ENCODE measurements at places on chromosomes 12 and 14. TPM values are rescaled to one million over a fixed set of nuclear protein-coding genes. Genes with fewer than 3 reads are reported as not detected.

DNA sequence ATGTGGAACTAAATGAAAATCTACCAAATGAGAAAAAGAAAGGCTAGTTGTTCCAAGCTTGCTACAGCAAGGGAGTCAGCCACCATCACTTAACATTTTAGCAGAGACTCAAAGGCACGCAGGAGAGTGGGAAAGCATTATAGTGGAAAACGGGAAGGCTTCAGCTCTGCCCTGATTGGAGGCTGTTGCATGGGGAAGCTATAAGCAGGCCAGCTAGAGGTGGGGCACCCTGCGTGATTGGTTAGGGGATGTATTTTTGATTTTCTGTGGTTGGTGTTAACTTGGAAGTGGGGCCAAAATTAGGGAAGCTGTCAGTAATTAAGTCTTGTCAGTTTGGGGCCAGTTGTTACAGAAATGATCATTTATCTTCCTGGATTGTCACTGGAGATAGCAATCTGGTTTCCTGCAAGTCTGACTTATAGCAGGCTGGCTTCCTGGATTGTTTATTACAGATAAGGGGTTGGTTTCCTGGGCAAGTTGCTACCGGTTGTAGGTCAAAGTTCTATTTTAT is 93.9 kb downstream of the FAR2 start:
- H3K27ac ChIP-seq: no peak overlapping the region
- no peaks in the 10 kb centered on the region for H3K36me3 ChIP-seq
- H3K4me3 ChIP-seq: no peak overlapping the region
- H3K4me1 ChIP-seq: peaks cover 5% of the 10 kb centered on the region
- no peak for DNase-seq

DNA sequence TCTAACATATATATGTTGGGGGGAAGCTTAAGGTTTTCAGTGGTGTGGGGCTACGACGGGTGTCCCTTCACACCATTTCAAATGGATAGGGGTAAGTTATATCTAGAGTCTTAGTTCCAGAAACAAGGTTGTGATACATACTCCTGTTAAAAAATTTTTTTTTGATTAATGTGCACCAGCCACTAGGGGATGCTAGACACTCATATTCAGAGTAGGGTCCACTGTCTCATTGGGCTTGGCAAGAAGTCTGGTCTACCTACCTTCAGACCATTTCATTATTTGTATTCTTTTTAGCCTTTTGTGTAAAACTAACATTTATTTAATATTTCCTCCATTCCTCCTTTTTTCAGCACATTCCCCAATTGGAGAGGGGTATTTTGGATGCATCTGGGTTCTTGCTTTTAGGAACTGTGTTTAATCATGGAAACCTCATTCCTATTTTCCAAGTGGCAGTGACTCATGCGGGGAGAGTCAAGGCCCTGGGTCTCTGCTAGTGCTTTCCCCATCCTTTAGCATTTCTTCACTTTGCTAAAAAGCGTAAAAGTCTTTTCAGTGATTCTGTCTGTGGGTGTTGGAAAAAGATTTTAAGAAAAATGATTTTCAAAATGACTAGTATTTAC is 33.4 kb downstream of the ANO4 start:
- H3K4me1 ChIP-seq: peaks cover 2% of the 10 kb centered on the region
- no peaks in the 10 kb centered on the region for H3K27me3 ChIP-seq
- no peak overlapping the region for H3K27ac ChIP-seq
- H3K4me3 ChIP-seq: no peak overlapping the region
- H3K36me3 ChIP-seq: no peaks in the 10 kb centered on the region
- no peak for DNase-seq

Gene PDZRN4
- total RNA-seq: 0.14 TPM

Gene EFS
- total RNA-seq: 1.6 TPM

GRCh38 chr14:92386637-92387036 is 63.7 kb downstream of the SLC24A4 start:
- no peak for DNase-seq
- H3K4me1 ChIP-seq: no peaks in the 10 kb centered on the region
- no peak overlapping the region for H3K4me3 ChIP-seq
- no peaks in the 10 kb centered on the region for H3K36me3 ChIP-seq
- H3K27me3 ChIP-seq: peaks cover 2% of the 10 kb centered on the region

- H3K4me3 ChIP-seq: no peak overlapping the region
- no peaks in the 10 kb centered on the region for H3K27me3 ChIP-seq
- no peaks in the 10 kb centered on the region for H3K36me3 ChIP-seq
- peaks cover 8% of the 10 kb centered on the region for H3K4me1 ChIP-seq
- DNase-seq: no peak
Observed at GRCh38 chr12:120010661-120011230, 21.7 kb downstream of the BICDL1 start.

DNA sequence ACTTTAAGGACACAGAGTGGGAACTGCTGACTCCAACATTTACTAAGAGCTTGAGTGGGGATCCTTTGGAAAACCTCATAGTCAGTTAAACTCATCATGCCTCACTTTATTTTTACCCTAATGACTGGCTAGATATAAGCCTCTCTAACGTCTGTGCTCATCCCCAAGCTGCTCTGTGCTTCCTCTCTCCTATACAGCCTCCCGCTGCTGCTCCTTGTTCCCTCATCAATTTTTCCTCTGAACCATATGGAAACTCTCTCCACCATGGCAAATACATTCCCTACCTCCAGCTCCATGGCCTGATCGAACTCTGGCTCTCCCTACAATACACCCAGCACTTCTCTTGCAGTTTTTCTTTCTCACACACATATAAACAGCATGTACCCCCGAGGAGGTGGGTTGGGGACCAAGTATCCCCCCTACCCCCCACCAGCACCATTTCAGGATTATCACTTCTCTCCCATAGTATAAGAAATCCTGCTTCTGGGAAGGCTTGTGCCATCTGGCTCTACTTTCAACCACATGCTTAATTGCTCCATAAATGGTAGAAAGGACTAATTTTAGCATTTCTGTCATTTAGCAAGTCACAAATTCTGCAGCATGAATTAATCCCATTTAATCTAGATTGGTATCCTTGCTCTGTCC is 39.2 kb upstream of the DYRK2 start:
- H3K4me3 ChIP-seq: no peak overlapping the region
- H3K27me3 ChIP-seq: no peaks in the 10 kb centered on the region

DNA sequence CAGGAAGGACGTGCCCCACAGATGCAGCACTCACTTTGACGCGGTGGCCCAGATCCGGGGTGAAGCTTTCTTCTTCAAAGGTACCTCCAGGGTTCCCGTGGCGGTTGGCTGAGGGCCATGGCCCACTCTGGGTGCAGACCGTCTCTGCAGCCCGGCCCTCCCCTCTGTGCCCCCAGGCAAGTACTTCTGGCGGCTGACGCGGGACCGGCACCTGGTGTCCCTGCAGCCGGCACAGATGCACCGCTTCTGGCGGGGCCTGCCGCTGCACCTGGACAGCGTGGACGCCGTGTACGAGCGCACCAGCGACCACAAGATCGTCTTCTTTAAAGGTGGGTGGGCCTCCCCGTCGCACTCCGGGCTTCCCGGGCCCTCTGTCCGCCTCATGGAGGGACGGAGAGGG is 16.9 kb downstream of the MMP17 start:
- no peaks in the 10 kb centered on the region for H3K27me3 ChIP-seq
- H3K4me1 ChIP-seq: no peaks in the 10 kb centered on the region
- H3K36me3 ChIP-seq: no peaks in the 10 kb centered on the region
- DNase-seq: no peak

DNA sequence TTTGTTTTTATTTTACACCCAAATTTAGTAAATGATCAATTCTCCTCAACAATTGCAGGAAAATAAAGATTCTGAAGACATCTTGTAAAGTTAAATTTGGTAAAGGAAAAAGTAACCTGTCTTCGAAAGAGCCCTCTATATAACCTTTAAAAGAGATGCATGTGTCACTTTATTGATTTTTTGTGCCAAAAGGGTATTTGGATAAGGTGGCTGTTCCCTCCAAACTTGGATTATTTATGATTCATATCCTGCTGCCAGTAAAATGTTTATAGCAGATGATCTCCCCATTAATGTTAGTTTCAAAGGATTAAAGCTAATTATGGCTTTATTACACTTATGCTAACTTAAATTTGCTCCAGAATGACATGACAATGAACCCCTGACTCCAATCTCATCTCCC is 98.8 kb downstream of the DUSP6 start:
- H3K4me3 ChIP-seq: no peak overlapping the region
- H3K27me3 ChIP-seq: no peaks in the 10 kb centered on the region
- H3K36me3 ChIP-seq: no peaks in the 10 kb centered on the region
- no peak for DNase-seq
- H3K27ac ChIP-seq: no peak overlapping the region

GRCh38 chr12:124459852-124460645 is 107.4 kb downstream of the NCOR2 start:
- no peaks in the 10 kb centered on the region for H3K27me3 ChIP-seq
- H3K27ac ChIP-seq: no peak overlapping the region
- H3K4me3 ChIP-seq: no peak overlapping the region
- DNase-seq: no peak
- peaks cover 37% of the 10 kb centered on the region for H3K4me1 ChIP-seq

Gene RNU4-1
- total RNA-seq: 7,767 TPM

- no peaks in the 10 kb centered on the region for H3K36me3 ChIP-seq
- H3K27me3 ChIP-seq: no peaks in the 10 kb centered on the region
- DNase-seq: no peak
- no peak overlapping the region for H3K4me3 ChIP-seq
- no peak overlapping the region for H3K27ac ChIP-seq
Observed at GRCh38 chr14:89792489-89793366, 161.8 kb downstream of the EFCAB11 start.

DNA sequence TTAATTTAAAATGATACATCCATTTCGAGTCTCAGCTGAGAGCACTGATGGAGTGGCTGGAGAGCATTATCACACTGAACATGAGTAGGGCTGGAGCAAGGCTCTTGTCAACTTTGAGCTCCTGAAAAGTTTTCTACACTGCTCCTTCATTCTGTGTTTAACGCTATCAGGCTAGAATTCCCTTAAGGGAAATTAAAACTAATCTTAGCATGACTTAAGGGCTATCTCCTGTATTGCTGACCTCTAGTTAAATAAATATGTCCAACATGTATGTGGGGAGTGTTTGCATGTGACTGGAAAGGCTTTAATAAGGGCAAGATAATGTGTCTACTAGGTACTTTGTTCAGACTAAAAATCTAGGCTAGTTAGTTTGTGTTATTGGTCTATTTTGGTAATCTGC is 116.7 kb upstream of the CAND1 start:
- no peak overlapping the region for H3K4me3 ChIP-seq
- no peaks in the 10 kb centered on the region for H3K27me3 ChIP-seq
- no peaks in the 10 kb centered on the region for H3K4me1 ChIP-seq
- no peaks in the 10 kb centered on the region for H3K36me3 ChIP-seq

DNA sequence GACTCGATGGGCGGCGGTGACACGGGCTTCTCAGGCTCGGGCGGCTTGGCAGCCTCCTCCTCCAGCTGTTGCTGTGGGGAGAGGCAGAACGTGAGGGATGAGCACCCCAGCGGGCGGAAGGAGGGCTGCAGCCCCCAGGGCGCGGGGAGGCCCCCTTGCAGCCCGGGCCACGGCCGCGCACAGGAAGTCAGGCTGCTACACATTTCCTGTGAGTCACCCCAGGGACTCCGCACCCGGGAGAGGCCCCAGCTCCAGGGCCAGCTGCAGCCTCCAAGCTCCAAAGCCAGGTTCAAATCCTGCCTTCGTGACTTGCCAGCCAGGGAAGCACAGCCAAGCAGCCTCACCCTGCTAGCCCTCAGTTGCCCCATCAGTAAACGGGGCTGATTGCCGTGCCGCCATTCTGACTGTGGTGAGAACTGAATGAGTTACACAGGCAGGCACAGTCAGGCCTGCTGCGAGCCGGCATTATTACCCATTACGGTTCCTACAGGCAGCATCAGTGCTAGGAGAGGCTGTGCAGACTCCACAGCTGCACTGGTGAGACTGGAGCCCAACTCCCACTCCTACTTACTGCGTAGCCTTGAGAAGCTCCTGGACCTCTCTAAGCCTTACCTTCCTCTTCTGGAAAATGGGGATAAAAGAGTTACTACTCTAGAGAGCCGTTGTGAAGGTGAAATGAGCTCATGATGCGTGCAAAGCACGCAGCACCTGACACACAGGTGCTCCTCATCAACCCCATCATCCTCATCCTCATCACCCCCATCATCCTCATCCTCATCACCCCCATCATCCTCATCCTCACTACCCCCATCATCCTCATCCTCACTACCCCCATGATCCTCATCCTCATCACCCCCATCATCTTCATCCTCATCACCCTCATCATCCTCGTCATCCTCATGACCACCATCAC is 100.9 kb downstream of the NCOR2 start:
- peaks cover 71% of the 10 kb centered on the region for H3K36me3 ChIP-seq
- peak; percentile 93 for DNase-seq
- H3K27me3 ChIP-seq: no peaks in the 10 kb centered on the region

Gene GPR65
- 9.2 TPM for total RNA-seq

DNA sequence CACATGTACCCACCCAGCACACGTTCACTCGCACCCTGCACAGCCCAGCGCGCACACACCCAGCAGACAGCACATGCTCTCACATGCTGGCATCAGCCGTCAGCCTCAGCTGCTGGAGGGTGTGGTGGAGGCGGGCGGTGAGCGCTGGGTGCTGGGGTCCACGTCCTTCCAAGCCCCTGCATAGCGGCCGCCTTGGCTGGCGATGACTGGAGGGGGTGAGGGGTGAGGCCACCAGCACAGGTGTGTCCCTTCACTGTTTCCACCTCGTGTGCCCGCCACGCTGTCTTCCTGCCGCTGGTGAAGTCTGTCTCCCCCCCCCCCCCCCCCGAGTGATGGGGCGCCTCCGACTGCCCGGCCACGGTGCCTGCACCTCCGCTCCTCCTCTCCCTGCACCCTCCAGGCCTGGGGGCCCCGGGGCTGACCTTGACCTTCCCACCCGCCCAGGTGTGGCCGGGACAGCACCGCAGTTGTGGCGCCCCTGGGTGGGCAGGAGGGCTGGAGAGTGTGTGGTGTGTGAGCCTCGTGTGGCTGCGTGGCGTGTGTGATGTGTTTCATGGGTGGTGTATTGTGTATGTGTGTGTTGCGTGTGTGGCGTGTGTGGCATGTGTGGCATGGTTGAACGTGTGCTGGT is 37.4 kb downstream of the NOC4L start:
- no peak overlapping the region for H3K4me3 ChIP-seq
- DNase-seq: no peak
- H3K4me1 ChIP-seq: peaks cover 22% of the 10 kb centered on the region
- no peaks in the 10 kb centered on the region for H3K27me3 ChIP-seq

Gene CCDC85C
- 4.6 TPM for total RNA-seq

- DNase-seq: no peak
- no peak overlapping the region for H3K4me3 ChIP-seq
- peaks cover 72% of the 10 kb centered on the region for H3K36me3 ChIP-seq
- no peaks in the 10 kb centered on the region for H3K4me1 ChIP-seq
- no peaks in the 10 kb centered on the region for H3K27me3 ChIP-seq
Observed at GRCh38 chr12:26623136-26623535, 209.9 kb downstream of the ITPR2 start.

DNA sequence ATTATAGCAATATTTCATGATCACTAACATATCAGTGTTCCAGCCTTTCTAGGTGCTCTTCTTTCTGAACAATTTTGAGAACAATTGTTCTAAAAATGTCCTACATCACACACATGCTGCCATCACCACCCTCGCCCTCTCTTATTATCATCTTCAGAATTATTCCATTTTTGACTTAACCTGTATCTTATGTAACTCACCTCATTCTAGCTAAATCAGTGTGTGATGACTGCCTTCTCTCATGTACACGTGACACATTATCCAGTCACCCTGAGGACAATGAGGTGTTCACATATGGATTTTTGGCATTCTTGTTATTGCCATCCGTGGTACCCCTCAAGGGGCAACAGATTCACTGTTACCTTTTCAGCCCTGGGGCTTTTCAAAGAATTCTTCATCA is 87.3 kb downstream of the RFX4 start:
- H3K4me1 ChIP-seq: peaks cover 49% of the 10 kb centered on the region
- no peaks in the 10 kb centered on the region for H3K36me3 ChIP-seq
- no peak for DNase-seq
- no peak overlapping the region for H3K4me3 ChIP-seq

GRCh38 chr14:28280997-28281598 is 485.5 kb upstream of the FOXG1 start:
- DNase-seq: no peak
- no peak overlapping the region for H3K4me3 ChIP-seq
- H3K4me1 ChIP-seq: no peaks in the 10 kb centered on the region
- H3K36me3 ChIP-seq: no peaks in the 10 kb centered on the region

Gene DNAI7
- total RNA-seq: 0.42 TPM

Measured in thymus (tissue), 14 donors.